ENCODE measurements at places on chromosomes 6 and 20.

- DNase-seq, result no peak
Observed at GRCh38 chr6:75624988-75625387, 23.3 kb downstream of the SENP6 start.

DNA sequence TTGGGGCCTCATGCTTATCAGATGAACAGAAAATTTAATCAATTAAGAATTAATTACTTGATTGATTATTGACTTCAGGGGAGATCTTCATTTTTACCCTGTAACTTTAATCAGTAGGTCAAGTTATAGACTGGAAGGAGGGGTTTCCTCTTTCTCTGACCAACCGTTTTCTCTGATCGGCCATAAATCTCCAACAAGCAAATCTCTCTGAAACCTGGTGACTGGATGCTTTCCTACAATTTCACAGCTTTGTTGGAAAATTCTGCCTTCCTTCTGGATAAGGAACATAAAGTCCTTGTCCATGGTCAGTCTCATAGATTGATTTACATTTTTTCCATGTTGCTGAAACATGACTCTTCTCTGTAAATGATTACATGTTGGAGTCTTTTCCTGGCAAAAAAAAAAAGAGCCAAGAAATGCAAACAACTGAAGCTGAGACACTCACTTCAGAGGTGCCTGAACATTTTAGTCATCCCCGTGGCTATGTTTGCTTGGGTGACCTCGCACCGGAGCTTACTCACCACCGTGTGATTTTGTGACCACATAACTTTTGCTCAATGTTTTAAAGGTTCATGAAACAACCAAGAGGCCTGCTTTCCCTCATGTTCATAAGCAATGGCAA is 31.0 kb downstream of the IRF4 start:
- DNase-seq, result peak; percentile 76

DNA sequence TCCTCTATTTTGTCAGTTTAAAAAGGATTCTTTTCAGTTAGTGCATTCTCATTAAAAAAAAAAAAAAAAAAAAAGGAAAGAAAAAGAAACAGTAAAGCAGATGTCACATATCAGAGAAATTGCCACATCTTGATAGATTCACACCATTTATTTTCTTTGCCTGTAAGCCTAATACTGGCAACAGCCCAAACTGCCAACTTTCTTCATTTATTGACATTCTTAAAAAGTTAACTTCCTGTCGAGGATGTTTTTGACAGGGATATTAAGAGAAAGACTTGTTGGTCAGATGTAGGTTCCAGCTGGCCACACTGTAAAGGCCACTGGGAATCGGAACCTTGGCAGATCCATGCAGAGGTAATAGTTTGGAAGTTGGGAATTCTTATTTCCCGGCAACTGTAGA is 332.6 kb downstream of the NRN1 start:
- DNase-seq, result no peak

GRCh38 chr6:45548657-45549515 is 171.2 kb upstream of the SUPT3H start:
- DNase-seq, result peak; percentile 83

DNA sequence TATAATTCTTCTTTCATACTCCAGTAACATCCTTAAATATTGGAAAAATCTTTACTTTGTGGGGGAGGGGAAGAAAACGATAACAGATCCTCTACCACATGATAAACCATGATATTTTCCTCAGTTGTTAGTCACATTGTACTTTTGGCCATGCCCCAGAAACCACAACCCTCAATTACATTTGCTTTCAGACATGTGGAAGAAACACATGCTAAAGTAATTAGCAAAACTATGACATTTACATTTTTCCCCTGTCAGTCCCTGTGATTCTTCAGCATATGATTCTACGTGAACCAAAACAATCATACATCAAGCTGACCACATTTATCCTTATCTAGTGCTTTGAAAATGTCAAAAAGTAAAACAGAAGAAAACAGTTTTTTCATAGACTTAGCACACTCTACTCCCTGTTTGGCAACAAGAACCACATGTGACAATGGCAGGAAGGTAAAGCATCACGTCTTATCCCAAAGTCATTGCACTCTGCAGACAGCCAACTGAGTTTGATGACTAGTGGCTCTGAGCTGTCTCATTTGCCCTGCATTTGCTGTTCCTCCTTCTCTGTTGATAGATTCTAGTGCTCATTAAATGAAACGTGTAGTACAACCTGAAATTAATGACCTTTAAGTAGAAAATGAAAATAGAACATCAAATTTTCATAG is 505.8 kb upstream of the MARCKS start:
- no peak for DNase-seq

All from GM12865 (cell line).